ENCODE measurements at places on chromosomes 3 and 15.

DNA sequence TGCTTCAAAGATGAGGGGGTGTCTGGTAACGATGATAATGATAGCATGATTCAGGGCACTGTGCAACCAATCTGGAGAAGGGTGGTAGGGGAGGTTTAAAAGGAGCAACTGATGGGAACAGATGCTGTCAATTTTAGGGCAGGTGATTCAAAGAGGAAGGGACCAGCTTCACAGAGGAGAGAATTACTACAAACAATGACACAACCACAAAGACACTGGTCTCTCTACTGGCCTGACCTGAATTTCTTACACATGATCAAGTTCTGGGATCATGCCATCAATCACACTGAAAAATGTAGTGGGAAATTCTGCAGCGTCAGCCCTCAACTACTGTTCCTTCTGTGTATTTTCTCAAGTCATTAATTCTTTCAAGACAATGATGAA lies 2.6 kb upstream of the CDV3 start:
- DNase-seq = no peak

- DNase-seq = no peak
These were observed 14.4 kb downstream of the ALDH1L1 start for GRCh38 chr3:126166009-126166408.

- no peak for DNase-seq
These were observed 643.0 kb downstream of the NAALADL2 start for GRCh38 chr3:175502155-175502554.

GRCh38 chr3:75727985-75728384 lies 57.4 kb downstream of the ZNF717 start:
- DNase-seq = no peak

GRCh38 chr3:182305881-182306665 lies 487.2 kb upstream of the ATP11B start:
- DNase-seq = no peak

DNA sequence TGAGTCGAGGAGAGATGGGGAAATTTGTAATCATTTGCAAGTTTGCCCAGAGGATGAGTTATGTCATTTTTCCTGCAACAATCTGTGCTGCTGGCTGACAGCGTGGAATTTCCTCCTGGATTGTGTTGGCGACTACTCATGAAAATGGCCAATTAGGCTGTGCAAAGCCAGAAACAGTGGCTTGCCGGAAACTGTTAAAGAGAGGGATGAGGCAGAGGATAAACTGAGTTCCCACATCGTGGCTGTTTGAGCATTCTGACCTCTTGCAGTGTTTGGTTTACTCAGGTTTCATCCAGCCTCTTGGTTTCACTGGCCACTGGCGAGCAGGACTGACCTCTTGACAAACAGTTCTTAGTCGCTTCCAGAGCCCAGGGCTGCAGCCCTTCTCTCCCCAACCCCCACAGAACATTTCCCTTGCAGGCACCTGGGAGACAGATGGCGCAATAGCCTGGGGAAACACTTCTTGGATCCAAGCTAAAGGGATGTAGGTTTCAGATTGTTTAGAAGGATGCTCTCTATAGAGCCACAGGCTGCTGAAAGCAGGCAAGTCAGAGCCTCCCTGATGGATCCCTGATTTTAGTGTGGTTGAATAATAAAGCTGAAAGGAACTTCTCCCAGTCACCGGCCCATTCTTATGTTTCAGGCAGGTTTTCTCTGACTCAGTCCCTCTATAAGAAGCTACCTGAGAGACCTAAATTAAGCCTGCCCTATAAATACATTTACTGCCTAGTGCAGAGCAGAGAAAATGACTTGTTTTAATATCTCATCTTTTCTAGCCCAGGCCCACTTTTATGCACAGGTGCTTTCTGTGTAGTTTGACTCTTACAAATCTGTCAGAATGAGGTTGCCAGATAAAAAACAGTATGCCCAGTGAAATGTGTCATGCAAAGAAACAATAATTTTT lies 92.8 kb upstream of the UBE2E1 start:
- DNase-seq = no peak

GRCh38 chr3:14565868-14566588 lies 25.9 kb upstream of the GRIP2 start:
- peak; percentile 21 for DNase-seq

DNA sequence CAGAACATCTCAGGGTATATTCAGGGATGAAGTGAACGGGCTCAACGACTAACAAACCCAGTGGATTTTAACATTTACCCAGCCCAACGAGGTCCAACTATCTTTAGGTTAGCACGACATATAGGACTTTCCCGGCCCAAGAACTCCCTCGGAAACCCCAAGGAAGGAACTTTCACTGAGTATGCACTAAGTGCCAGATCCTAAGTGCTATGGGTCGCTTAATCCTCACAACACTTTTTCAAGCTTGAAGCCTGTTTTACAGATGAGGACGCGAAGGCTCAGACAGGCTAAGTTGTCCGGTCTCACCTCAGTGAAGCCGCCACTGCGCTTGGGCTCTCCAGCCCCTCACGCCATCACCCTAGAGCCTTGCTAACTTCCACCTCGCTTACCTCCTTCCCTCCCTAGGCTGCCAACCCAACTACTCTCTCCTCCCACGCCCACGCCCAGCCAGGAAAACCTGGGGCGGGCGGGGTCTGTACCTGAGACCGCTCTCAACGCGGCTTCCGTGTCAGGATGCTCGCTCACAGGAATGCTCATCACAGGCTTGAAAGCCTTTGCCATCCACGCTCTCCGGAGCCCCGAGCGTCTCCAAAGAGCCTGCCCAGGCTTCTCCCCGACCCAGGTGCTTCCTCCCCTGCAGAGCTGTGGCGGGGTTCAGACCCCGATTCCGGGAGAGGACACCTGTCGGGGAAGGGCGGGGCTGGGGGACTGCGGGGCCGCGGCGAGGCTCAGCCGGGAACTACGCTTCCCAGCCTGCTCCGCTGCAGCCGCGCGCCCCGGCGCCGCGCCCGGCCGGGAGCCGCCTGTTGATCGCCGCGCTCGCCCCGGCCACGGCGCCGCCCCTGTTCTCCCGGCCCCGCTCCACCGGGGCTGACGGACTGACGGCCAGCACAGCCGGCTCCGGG lies at the start of gene TMOD2:
TSS of gene TMOD2 (plus strand) at position 806 of the 905 bp plus-strand sequence. CDS start 14,845 bp downstream, outside the sequence.
- peak; percentile 33 for DNase-seq

DNA sequence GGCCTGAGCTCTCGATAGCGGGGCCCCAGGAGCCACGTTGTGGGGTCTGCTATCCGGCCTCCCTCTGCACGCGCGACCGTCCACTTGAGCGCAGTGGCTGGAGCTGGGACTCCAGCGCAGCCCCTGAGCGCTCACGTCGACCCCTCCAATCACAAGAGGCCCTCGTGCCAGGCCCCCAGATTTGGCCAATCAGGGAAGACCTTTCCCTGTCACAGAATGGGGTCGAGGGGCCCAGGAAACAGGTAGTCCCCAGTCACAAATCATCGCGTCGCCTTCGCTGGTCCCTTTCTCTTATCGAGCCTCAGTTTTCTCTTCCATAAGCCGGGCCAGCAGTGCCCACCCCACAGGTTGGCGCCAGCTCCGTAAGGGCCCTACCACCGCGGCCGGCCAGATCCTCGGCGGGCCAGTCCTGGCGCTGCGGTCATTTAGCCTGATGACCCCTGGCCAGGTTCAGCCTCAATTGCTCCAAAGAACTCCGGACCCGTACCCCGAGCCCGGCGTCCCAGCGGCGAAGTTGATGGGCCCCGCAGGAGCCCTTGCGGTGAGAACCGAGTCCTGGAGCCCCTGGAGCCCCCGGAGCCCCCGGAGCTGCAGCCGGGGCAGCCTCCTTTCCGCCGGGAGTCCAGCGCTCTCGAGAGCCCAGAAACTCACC lies 435 bp downstream of the ALDH1L1 start:
- no peak for DNase-seq

DNA sequence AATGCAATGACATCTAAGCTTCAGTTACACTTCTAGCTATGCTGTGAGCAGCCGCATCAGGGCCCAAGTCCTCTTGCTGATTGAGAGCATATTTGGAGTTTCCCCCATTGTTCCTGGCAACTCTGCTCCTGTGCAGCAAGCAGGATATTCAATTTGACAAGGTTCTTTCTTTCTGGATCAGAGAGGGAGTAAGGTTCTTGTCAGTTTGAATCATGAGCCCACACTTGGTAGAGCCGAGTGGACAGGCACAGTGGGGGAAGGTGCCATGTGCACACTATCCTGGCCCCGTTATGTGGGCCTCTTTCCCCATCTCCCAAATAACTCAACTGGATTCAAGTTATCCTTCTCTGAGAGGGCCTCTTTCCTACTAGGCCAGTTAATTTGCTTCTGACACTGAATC lies 385.4 kb downstream of the ZIC1 start:
- no peak for DNase-seq

DNA sequence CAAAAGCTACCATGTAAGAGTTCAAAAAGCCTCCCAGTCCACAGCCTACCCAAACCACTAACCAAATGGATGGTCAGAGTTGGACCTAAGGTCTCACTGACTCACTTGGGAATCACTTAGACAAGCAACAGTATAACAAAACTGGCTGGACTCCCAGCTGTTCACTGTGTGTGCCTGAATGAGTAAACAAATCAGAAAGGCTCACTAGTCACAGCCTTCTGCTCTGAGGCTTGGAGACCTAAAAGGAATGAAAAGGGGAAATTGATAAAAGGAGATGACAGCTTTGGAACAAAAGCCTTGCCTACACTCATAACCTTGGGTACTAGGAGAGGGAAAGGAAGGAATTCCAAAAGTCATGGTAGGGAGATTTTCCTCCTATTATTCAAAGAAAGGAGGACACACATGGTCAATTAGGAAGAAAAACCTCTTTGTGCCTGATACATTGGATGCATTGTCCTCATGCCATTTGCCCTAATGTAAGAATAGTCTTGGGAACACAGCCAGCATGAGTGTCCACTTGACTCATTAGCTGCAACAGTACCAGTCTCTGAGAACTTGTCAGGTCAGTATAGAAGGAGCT lies 92.3 kb downstream of the FRMD5 start:
- no peak for DNase-seq

DNA sequence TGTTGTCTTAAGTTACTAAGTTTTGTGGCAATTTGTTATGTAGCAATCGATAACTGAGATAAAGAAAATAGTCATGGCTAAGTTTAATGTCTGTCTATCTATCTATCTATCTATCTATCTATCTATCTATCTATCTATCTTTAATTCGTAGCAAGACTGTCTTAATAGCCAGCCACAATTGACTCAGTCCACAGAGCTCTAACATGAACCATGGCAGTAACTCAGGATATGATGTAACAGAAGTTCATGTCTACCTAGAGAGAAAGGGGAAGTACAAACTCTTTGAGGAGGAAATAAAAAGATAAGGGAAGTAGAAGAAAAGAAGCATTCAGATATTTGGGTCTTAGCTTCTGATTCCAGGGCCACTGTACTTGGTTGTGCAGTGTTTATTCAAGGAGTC lies 61.5 kb upstream of the FNDC3B start:
- no peak for DNase-seq

- DNase-seq = no peak
These were observed 54.4 kb downstream of the ATP1B3 start for GRCh38 chr3:141930801-141931200.

GRCh38 chr15:90020021-90020735 lies 19.1 kb downstream of the ZNF710 start:
- DNase-seq = no peak

DNA sequence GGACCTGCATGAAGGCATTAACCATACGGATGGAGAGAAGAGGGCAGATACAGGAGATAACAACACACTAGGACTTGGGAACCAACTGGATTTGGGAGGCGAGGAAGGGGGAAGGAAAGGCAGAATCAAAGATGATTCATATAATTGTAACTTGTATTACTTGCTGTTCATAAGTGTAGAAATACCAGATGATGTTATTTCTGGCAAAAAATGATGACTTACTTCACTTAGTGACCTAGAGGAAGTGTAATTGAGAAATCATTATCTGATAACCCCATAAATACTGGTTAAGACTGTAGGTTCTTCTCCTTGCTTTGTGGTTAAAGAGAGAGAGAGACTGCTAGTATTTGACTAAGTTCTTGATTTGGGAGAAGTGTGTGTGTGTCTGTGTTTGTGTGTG lies 50.5 kb upstream of the GK5 start:
- DNase-seq = no peak

- no peak for DNase-seq
These were observed 133.8 kb upstream of the LRTM1 start for GRCh38 chr3:55061720-55062034.

DNA sequence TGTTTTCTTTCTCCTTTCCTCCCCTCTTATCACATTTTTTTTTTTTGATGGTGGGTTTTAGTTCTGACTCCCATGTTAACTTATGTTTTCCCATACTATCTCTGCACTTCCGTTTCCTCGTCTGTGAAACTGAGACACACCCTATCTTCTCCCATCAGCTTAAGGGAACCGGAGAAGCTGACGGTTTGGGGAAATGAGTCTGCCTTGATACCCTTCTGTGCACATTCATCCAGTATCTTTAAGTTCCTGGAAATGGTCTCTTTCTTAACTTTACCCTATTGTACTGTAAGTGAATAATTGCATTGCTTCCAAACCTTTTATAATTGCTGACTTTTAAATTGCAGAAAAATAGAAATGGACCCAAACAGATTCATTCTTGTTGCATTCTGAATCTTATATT lies 26.2 kb upstream of the CFAP161 start:
- no peak for DNase-seq

DNA sequence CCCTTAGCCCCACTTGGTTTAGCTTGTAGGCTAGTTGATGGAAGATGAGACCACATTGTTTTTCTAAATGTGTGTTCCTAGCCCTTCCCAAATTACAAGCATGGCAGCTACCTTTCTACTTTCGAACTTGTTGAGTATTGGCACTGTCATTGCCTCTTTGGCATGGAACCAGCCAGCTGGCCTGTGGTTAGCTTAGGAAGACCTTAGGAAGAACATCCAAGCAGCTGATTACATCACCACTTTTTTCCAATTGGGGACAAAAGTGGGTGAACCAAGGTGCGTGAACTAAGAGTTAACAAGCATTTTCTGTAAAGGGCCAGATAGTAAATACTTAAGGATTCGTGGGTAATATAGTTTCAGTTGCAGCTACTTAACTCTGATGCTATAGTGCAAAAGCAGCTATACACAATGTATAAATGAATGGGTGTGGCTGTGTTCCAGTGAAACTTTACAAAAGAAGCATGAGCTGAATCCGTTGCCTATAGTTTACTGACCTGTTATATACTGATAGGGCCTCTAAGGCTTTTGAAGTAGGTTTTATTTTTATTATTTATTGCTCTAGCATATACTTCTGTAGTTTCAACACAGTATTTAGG lies 8.5 kb downstream of the KLHL18 start:
- DNase-seq = no peak

GRCh38 chr15:40042791-40043320 lies 3.9 kb upstream of the SRP14 start:
- DNase-seq = no peak

- no peak for DNase-seq
These were observed 92.1 kb downstream of the ASB7 start for GRCh38 chr15:100694381-100695021.

GRCh38 chr3:34111361-34111760 lies 312.9 kb downstream of the PDCD6IP start:
- DNase-seq = no peak

- DNase-seq = no peak
These were observed 1.7 kb upstream of the GPR87 start for GRCh38 chr3:151318313-151318712.
